ENCODE measurements at places on chromosomes 4 and X.

DNA sequence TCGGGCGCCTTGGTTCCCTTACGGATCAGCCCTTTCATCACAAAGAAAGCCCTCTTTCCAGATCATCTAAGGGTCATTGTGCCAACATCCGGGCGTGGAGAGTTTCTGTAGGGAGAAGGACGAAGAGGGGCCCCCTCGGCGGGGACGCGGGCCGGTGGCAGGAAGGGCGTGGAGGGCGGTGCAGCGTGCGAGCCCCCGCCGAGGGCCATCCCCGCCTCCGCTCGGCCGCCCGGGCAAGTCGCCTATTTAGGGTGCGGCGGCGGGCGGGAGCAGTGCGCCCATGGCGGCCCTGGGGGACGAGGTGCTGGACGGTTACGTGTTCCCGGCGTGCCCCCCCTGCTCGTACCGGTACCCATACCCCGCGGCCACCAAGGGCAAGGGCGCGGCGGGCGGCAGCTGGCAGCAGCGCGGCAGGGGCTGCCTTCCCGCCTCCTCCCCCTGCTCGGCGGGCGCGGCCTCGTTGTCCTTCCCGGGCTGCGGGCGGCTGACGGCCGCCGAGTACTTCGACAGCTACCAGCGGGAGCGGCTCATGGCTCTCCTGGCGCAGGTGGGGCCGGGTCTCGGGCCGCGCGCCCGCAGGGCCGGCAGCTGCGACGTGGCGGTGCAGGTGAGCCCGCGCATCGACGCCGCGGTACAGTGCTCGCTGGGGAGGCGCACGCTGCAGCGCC, at the start of gene ZAR1:
Gene ZAR1, plus strand, starts transcription at position 241 of the 668 bp plus-strand sequence. Its CDS starts 40 bp downstream, at position 281.
- no peak for DNase-seq

- DNase-seq, result no peak
Measured at GRCh38 chrX:119288890-119289393, 52.9 kb downstream of the PGRMC1 start.

- DNase-seq, result no peak
Measured at GRCh38 chrX:104435249-104435648, 130.8 kb upstream of the IL1RAPL2 start.

- no peak for DNase-seq
Measured at GRCh38 chr4:4595252-4595651, 53.4 kb upstream of the STX18 start.

- no peak for DNase-seq
Measured at GRCh38 chr4:168845897-168846296, 164.2 kb downstream of the CBR4 start.

DNA sequence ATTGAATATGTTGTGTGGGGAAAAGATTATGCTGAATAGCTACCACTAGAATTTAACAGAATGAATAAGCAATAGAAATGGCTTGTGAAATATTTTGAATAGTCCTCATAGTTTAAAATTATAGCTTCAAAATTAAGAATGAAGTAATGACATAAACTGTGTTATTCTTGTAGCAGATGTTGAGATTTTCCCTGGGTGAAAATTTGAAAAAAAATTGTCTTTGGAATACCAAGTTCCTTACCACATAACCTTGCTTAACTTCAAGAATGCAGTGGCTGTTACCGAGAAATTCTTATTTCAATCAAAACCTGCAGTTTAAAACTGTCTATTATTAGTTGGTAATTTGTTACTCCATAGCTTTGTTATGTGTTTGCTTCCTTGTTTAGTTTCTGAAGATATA, 1268.6 kb downstream of the RAPGEF2 start:
- no peak for DNase-seq

GRCh38 chrX:148159796-148160195, 178.7 kb downstream of the FMR1NB start:
- DNase-seq, result no peak

DNA sequence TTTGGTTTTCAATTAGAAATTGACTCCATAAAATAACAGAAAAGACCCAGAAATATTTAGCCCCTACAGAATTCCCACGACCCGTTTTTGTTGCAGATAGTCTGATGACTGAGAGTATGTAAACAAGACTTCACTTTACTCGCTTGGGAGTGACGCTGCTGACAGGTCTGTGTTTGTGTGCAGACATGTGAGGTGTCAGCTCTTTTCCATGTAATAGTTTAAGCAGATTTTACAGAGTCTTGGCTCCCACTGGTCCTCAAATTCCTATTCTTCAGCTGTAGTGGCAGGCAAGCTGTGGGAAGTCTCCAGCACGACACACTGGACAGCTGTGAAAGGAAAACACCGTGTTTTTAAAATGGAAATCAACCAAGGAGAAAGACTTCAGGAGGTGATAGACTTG, 455.7 kb downstream of the GABRG1 start:
- DNase-seq, result no peak

- DNase-seq, result no peak
Measured at GRCh38 chr4:154082760-154083535, 294.1 kb upstream of the SFRP2 start.

DNA sequence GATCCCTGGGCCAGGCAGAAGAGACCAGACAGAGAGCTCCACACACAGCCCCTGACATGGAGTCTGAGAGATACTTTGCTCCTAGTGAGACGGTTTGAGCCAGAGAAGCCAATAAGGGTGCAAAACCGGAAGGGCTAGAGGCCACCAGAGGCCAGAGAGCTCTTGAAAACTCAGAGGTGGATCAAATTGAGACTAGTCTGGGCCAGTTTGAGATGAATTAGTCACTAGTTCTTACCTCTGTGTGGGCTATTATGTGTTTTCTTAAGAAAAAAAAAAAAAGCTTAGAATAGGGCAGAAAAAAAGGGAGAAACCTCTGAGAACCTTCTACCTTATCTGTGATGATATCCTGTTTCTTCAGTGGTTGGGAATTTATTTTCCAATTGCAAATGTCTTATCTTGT, 110.4 kb upstream of the EDNRA start:
- DNase-seq, result no peak

- no peak for DNase-seq
Measured at GRCh38 chrX:65300104-65300809, 234.3 kb downstream of the LAS1L start.

GRCh38 chr4:119873132-119873531, 193.5 kb downstream of the MAD2L1 start:
- DNase-seq, result no peak

DNA sequence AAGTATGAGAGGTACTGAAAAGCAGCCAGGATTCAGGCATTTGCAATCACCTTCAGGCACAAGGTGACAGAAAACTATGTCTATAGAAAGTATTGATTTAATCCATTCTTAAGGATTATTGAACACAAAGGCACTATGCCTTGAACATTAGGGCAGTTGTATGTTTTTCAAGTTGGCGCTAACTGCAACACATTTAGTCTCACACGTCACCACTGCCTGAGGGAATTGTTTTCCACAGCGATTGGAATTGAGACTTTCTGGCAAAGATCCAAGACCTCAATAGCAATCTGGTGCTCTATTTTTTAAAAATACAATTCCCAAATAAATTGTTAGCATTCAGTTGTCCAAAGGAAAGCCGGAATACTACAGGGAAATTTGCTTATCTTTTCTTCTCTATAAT, 52.7 kb upstream of the FTHL17 start:
- DNase-seq, result no peak

- DNase-seq, result no peak
Measured at GRCh38 chrX:79477691-79478090, 110.6 kb upstream of the ITM2A start.

Data from NCI-H2227 treated with DMSO at 0.1 percent for 48 hours (cell line).